Kidney capillary endothelial cell (primary cell): ENCODE measurements at places on chromosomes 3 and 15.
A peak's percentile ranks its signal among the peaks of the same experiment; 100 is the strongest.

DNA sequence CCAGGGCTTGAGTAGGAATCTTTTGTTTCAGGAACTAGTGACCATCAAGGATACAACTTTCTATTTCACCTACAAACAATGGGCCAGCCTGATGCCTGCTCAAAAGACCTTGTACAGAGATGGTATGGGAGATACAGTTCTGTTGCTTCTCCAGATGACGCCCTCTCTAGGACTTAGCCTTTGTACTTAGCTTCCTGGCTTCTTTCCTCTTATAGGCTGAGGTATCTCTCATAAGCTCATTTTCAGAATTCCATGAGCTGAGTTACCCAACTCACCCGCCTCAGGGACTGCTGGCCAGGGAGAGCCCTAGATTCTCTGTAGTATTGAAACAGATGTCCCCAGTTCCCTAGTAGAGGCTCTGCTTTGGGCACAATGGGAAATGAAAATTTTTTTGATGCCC, 8.6 kb upstream of the ZNF620 start:
- no peak for DNase-seq

GRCh38 chr3:142209655-142210054, 15.7 kb downstream of the GK5 start:
- DNase-seq: no peak

GRCh38 chr15:85874236-85874635, 79.5 kb upstream of the KLHL25 start:
- DNase-seq: no peak

- peak; percentile 59 for DNase-seq
Observed at GRCh38 chr15:38707802-38708671, 143.4 kb upstream of the RASGRP1 start.

DNA sequence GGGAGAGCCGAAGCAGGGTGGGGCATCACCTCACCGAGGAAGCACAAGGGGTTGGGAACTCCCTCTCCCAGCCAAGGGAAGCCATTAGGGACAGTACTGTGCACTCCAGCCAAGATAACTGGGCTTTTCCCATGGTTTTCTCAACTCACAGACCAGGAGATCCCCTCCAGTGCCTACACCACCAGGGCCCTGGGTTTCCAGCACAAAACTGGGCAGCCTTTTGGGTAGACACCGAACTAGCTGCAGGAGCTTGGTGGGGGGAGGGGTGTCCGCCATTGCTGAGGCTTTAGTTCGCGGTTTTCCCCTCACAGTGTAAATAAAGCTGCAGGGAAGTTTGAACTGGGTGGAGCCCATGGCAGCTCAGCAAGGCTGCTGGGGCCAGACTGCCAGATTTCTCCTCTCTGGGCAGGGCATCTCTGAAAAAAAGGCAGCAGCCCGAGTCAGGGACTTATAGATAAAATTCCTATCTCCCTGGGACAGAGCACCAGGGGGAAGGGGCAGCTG, 129.6 kb upstream of the LMCD1 start:
- no peak for DNase-seq

DNA sequence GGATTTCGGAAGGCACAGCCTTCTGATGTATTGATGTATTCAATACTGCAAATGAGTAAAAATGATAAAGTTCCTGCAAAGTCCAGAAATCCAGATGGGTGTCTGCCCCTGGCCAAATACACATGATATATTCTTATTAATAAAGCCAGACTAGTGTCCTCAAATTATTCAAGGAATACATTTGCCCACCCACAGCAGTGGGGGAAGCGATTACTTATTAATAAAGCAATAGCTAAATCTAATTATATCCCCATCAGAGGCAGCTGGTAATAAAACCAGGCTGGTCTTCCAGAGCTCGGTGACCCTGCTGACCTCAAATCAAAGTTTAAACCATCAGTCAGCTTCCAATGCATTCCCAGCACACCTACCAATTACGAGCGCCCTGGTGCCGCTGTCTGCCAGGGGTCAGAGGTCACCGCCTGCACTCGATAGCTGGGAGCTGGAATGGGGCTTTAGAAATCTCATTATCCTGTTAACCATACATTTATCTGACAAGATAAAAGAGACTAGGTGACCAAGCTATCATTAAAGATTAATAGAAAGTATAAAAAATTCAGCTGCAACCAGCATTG, 330.3 kb downstream of the UACA start:
- DNase-seq: no peak

DNA sequence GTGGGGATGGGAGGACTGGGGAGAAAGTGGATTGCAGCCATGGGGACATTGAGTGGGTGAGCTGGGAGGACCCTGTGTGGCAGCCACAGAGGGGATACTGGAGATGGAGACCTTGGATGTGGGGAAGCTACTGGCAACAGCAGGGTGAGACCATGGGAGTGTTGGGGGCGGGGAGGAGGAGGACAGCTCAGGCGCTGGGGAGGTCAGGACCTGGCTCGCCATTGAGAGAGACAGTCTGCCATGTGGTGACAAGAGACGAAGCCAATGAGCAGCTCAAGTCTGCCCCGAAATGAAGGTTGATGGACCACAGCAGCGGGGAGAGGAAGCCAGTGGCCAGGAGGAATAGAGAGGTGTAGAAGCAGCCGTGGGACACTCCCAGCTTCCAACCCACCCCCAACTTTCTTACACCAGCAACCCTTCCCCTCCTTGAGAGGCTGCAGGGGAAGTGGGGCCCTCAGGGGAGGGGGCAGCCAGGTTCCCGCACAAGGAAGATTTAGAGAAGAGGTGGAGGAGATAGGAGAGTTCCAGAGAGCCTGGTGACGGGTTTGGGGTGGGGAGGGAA, 118.1 kb downstream of the ASB7 start:
- no peak for DNase-seq

DNA sequence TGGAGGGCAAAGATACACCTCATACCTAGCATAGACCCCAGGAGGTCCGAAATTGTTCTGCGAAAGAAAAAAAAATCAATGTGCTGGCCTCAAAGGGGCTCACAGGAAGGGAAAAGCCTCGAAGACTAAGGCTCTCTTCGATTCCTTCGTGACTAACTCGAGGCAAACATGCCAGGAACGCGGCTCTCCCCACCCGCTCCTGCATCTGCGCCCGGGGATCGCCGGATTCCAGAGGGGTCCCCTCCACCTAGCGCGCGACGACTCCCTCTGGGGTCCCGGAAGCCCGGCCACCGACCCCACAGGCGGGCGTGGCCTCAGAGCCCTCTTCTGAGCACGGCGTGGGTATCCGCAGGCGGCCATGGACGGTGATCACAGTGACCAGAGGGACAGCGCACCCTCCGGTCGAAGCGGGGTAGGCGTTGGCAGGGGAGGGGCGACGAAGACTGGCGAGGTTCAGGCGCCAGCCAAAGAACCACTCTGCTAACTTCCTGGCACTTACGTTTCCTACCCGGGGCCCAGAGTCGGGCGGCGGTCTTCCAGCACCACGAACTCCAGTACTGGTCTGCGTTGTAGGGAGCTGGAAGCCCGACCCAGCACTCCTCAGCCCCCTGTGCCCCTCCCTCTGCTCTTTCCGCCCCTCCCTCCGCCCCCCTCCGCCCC, 515 bp upstream of the EIF3J start:
- DNase-seq: peak; percentile 94

- DNase-seq: peak; percentile 57
Observed at GRCh38 chr3:188067932-188068331, 86.0 kb upstream of the LPP start.

GRCh38 chr3:175118382-175118941, 259.3 kb downstream of the NAALADL2 start:
- no peak for DNase-seq

- no peak for DNase-seq
Observed at GRCh38 chr3:46091741-46092701, 64.7 kb upstream of the XCR1 start.

GRCh38 chr15:99387421-99388168, 136.3 kb downstream of the LRRC28 start:
- DNase-seq: no peak

- DNase-seq: no peak
Observed at GRCh38 chr3:124091716-124092115, 99.8 kb upstream of the ROPN1 start.

DNA sequence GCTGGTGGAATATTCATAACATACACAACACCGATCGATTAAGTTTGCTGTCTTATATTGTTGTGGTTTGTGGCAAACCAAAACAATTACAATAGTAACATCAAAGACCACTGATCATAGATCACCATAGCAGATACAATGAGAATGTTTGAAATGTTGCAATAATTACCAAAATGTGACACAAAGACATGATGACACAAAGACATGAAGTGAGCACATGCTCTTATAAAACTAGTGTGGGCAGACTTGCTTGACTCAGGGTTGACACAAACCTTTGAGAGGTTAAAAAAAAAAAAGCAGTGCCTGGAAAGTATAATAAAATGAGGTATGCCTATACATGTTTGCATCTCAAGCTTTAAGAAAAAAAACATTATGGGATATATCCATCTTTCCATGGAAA, 130.3 kb downstream of the NR1I2 start:
- DNase-seq: no peak

DNA sequence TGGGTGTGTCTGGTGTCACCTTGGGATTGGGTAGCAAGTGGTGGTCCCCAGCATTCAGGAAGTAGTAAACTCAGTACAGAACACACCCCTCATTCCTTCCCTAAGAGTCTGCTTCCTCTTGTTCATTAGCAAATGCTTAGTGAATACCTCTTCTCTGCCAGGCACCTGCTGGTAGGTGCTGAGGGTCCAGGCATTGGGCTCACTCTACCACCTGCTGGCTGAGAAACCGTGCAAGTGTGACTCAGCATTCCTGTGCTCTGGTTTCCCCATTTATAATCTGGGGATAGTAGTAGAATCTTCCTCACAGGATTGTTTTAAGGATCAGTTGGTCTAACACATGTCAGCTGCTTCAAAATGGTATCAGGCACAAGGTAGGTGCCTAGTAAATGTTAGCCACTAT, 4.8 kb downstream of the SHF start:
- DNase-seq: no peak

- no peak for DNase-seq
Observed at GRCh38 chr15:89575656-89576416, 567 bp downstream of the TICRR start.

DNA sequence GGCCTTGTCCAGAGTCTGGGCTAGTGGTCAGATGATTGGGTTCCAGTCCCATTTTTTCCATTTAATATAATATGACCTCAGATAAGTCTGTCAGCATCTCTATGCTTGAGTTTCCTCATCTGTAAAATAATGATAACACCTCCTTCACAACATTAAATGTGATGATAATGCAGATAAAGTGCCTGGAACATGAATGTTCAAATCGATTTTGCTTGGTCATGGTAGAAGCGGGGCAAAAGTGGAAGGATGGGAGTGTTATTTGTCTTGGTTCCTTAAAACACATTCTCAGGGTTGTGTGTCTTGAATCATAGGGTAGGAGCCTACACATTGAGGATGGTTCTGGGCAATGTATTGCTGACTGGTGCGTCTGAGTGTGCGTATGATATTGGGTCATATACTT, 16.9 kb downstream of the ARIH2 start:
- DNase-seq: no peak

GRCh38 chr15:39434163-39434562, 146.7 kb upstream of the THBS1 start:
- no peak for DNase-seq

- DNase-seq: peak; percentile 29
Observed at GRCh38 chr15:87154761-87155160, 1075.1 kb downstream of the AGBL1 start.

DNA sequence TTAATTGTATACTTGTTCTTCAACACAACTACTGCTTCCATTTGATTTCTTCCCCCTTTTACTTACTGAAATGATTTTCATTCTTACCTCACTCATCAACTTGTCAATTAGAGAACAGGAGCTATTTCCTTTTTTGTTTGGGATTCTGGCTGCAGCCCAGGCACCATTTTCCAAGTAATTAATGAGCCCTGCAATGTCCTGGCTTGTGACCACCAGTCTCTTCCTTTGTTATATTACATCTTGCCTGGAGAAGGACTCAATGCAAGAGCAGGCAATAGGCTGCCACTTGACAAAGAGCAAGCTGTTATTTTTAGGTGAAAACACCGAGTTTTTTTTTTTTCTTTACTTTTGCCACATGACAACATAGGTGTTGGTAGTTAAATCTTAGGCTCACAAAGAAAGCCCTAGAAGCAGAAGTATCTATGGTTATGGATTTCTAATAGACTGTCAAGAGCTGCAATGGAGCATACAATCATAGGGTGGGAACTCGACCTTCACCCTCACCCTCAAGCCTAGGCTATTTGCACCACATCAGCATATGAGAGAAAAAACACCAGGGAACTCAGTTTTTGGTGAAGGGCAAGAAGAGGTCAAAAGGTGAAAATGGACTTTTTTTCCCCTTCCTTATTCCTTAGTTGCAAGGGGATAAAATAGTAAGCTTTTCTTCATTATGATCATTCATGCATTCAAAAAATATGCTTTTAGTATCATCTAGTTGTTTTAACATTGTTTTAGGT, 114.9 kb downstream of the TNIK start:
- DNase-seq: no peak

GRCh38 chr3:180072786-180073185, 36.0 kb upstream of the PEX5L start:
- no peak for DNase-seq

GRCh38 chr3:129548104-129548965, 5.4 kb downstream of the H1-8 start:
- no peak for DNase-seq

DNA sequence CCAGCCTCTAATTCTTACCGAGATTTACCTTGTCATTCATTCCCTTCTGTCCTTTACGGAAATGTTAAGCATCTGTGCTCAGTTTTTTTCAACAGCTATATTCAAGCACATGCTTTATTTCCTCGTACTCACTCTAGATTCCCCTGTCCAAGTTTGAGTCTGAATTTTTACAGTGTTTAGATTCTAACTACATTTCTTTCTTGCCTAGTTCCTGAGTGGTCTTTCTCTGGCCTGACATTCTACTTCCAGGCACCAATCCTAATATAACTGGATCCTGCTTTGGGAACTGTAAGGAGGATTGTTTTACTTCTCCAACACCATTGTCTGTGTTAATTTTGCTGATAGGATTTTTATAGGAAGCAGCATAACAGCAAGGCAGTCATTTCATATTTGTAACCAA, 222.4 kb downstream of the RBMS3 start:
- DNase-seq: no peak

DNA sequence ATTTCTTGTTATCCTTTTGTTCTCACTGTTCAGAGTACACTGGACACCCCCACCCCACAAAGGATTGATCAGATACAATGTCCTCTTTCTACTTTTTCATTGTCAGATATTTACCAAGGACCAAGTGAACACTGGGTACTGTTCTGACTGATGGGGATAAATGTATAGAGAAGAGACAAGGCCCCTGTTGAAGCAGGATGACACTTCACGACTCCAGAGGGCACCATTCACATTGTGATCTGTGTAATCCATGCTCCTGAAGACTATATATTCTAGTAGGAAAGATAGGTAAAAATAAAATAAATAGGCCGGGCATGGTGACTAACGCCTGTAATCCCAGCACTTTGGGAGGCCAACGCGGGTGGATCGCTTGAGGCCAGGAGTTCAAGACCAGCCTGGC, 7.2 kb upstream of the CRYGS start:
- no peak for DNase-seq

GRCh38 chr3:98977520-98977919, 76.0 kb upstream of the DCBLD2 start:
- peak; percentile 92 for DNase-seq

- no peak for DNase-seq
Observed at GRCh38 chr3:9581742-9582141, 28.1 kb upstream of the LHFPL4 start.
